Non-pigmented ciliary epithelial cell (primary cell): ENCODE measurements at places on chromosomes 7 and 10.

DNA sequence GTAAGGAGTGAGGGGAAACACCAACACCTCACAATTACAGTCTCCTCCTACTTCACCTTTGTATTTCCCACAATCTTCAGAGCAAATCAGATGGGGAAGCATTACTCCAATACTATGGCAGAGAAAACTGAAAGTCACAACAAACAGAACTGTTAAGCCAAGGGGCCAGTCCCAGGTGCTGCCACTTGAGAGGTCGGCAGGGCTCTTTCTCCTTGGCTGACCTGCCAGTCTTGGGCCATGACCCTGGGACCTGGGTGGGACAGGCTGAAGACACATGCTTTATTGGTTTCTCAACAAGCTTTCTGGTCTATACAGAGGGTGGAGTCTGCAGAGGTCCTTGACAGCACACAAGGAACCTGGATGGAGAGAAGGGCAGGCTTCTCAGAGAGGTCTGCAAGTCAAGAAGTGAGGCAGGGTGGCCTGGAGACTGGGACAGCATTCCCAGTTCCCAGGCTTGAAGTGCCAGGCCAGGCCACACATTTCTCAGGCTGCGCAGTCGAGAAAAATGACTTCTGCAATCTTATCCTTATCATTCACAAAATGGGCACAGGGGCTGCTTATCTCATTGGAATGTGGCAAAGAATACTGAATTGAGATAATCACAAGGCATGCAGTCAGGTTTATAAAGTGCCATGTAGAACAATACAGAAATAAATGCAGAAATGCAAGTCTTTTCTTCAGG lies 301.0 kb downstream of the CXCL12 start:
- no peak for DNase-seq

- no peak for DNase-seq
These were observed 609 bp downstream of the KLRG2 start for GRCh38 chr7:139482662-139483466.

GRCh38 chr7:44277851-44278250 lies 47.5 kb downstream of the CAMK2B start:
- no peak for DNase-seq

- peak; percentile 85 for DNase-seq
These were observed 76.8 kb downstream of the TPST1 start for GRCh38 chr7:66281678-66282590.

- no peak for DNase-seq
These were observed 310.7 kb downstream of the SFMBT2 start for GRCh38 chr10:7100032-7100702.

GRCh38 chr10:27252267-27253000 lies 11.8 kb upstream of the ACBD5 start:
- no peak for DNase-seq

DNA sequence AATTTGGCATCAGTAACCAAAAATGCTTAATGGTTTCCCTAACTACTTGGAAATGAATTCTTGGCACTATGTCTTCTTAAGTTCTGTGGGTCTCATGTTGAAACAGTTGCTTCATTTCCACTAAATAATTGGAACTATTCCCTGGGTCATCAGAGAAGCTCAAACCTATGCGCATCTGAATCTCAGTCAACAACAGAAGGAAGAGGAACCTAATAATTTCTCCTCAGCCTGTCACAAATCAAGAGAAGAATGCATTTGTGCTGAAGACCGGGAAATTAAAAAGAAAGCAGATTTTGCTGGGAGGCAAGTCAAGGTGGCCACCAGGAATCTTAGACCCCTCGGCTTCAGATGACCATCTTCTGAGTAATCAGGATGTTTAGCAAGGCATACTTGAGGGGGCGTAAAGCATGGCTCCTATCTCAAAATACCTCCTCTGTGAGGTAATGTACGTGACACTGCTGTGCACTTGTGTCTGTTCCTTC lies 41.4 kb downstream of the TOMM7 start:
- DNase-seq = peak; percentile 85

DNA sequence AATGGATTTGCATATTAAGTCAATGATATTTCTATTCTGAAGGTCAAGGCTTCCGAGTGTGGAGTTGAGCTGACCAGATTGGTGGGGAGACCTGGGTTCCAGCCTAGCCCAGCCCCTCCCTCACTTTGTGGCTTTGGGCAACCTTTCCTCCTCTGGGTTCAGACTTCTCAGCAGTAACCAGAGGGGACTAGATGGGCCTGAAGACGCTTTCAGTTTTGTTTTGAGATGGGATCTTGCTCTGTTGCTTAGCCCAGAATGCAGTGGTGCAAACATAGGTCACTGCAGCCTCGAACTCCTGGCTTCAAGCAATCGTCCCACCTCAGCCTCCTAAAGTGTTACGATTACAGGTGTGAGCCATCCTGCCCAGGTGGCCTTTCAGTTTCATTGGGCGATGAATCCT lies 68.1 kb upstream of the LEP start:
- DNase-seq = no peak

DNA sequence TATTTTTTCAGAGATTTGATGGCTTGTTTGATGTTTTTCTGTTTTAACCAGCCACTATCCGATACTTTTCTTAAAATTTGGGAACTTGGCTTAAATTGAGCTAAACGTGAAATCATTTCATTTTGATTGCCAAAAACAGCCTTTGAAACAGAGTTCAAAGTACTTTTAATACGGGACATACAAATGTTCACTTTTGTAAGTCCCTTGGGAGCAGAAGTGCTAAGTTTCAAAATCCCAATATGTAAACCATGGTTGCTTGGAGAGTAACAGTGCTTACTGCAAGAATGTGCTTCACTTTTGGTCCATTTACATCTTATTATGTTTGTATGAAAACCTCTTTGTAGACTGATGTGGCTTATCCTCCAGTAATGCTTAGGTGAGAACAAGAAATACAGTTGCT lies 10.9 kb downstream of the PNPLA8 start:
- no peak for DNase-seq

DNA sequence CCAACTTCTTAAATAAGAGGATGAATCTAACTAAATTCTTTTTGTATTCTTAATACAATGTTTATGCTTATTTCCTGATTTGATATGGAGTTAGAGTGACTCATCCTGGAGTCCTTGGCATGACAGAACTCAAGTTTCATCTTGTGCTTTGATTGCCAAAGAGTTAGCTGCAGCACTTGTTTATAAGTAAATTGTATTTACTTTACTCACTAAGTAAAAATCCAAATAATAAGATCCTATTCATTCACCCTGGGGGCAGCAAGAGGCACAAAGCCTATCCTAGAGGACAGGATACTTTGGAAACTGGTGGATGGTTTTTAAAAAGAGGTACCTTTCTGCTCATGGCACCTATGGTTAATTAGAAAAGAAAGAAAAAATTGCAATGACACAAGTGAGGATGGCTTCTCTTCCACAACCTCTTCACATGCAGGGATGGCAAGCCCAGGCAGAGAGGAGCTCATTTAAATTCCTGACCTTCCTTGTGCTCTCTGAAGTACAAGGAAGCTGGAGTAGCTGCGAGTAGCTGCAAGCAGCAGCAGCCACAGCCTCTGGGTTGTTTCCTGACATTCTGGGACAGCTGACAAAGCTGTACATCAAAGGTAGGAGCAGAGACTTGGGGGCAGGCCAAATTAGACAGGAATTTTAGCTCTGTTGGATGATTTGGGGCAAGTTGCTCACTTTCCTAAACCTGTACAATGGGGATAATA lies 28.5 kb upstream of the CROT start:
- peak; percentile 75 for DNase-seq

- DNase-seq = no peak
These were observed 24.5 kb downstream of the SCD start for GRCh38 chr10:100371482-100372027.

- DNase-seq = no peak
These were observed 18.3 kb downstream of the INSIG1 start for GRCh38 chr7:155315977-155316376.

DNA sequence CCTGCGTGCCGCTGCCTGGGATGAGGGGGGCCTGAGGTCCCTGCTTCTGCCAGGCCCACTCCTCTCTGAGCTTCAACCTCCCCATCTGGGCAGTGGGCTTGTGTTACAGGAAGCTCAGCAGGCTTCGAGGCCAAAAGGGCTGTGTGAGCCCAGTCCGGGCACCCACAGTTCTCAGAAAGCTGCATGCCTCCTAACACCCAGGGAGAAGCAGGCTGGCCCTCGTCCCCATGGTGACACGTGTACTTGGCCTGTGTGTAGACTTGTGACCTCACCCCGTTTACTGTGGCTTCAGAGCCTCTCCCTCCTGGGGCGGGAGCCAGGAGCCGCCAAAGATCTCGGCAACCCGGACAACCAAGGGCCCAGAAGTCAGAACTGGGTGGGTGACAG lies 2.2 kb upstream of the GRIFIN start:
- DNase-seq = no peak

DNA sequence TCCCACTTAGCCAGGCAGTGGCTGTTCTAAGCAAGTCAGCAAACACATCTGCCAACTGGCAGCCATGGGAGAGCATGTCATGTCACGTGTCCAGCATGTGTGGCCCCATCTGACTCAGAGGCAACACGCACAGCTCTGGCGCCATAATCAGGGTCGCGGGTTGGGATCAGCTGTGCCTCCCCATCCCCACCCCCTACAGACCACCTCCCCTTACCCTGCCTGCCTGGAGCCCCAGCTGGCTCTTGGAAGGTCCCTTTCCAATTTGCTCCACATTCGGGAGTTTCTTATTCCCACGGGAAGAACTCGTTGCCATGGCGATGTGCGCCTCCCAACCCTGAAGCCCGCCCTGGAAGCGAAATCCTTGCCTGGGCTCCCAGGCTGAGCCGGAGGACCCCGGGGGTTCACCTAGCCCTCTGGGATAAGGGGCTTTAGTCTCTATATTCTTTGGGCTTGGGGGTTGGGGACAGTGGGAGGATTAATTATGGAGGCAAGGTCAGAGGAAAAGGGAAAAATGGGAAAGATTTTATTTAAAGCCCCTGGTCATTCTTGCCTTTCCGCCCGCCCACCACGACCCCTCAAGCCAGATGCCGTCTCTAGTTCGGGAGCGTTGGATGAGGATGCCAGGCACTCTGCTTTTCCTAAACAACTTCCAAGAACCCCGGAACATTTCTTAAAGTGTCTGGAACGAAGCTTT lies 283.7 kb downstream of the ZEB1 start:
- DNase-seq = no peak

DNA sequence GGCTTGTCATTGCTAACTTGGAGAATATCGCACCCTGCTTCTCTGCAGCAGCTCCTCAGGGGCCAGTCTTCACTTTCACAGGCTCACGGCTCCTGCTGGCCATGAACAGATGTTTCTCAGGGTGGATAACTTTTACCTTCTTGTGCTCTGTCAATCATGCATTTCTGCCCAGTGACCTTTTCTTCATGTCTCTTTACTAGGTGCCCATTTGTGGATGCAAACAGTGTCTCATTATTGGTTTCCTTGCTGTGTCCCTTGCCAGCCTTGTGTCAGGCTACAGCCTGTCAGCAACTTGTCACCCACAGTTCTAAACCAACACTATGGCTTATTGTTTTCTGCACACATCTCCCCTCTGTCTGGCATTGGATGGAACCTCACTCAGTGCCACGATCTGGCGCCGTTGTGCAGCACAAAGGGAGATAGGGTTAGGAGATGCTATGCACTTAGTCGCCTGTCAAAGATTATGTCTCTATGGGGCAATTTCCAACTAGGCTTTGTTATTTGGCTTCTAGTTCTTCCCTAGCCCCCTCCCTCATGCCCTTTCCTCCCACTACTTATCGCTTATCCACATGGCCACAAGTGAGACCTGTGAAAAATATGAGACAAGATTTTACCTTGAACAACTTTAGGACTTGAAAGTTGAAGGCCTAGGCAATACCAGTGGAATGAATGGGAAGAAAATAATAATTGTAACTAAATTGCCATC lies 45.7 kb upstream of the NXPH1 start:
- no peak for DNase-seq

DNA sequence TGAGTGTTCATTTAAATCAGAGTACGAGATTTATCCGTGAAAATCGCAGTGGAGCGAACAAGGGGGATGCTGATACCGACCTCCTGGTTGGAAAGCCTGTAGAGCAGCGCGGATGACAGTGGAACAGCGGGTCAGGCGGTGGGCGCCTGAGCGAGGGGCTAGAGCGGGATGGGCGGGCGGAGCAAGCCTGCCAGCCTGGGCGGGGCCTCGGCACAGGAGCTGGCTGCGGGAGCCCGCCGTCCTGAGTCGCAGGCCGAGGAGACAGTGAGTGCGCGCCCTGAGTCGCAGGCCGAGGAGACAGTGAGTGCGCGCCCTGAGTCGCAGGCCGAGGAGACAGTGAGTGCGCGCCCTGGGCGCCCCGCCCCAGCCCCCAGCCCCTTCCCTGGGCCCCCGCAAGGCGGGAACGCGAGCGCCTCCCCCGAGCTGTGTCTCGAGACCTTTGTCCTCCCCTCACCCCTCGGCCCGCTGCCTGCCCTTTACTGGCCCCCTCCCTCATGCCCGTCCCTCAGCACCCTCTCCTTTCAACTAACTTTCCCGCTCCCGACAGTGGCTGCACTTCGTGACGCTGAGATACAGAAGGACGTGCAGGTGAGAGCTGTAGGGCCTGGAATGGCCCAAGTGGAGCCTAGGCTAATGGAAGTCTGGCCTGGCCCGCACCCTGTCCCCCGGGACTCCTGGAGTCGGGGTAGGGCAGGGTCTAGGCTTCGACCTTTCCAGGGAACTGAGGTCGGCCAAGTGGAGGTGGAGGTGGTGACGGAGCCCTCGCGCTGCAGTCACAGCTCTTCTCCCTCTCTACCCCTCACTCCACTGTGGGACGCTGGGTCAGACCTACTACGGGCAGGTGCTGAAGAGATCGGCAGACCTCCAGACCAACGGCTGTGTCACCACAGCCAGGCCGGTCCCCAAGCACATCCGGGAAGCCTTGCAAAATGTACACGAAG lies at the start of gene AS3MT:
Gene AS3MT (plus strand): TSS at position 213 of the 941 bp plus-strand sequence. CDS start 123 bp downstream, at position 336.
- DNase-seq = no peak

DNA sequence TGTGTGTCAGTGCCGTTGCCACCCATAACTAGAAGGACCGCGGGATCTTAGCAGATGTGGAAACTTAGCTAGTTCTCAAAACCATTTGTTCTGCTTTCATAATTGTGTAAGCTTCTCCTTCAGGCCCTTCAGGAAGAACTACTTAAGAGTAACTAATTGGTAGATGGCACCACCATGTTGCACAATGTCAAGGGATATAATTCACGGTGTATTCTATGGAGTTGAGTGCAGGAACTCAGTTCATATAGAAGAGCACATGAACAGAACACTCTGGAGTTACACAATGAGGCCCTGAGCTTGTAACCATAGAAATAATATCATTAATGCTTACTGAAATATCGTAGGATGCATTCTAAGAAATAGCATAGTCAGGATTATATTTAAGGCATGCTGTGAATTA lies 126.5 kb upstream of the GAD2 start:
- no peak for DNase-seq

DNA sequence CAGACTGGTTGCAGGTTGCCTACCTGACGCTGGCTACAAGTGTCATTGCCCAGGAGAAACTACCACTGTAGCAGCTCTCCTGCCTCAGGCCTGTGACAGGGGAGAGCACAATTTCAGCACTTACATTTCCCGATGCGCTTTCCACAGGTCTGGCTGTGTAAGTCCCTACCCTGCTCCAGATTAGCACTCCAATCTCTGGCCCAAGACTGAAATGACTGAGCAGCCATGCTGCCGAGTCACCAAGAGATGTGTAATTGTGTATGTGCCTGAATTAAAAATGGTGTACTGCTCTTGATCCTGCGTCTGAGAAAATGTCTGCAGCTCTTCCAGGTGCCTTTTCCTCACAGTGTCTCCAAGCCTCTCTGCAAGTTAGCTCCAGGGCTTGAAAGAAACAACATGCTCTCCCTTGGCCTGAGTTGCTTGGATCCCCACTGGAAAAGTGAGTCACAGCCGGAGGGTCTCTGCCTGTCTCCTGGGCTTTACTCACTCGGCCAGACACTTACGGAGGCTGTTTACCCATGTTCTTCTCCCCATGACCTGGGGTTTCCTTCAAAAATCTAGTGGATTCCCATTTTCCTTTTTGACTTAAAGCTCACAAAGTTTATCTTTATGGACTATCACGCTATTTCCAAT lies 1001.7 kb upstream of the KCND2 start:
- DNase-seq = no peak

- no peak for DNase-seq
These were observed 14.7 kb downstream of the GRID2IP start for GRCh38 chr7:6536262-6537260.
